ENCODE measurements at places on chromosomes 7 and 10. TPM values are rescaled to one million over a fixed set of nuclear protein-coding genes. Genes with fewer than 3 reads are reported as not detected.

CRCP gene
- total RNA-seq: 43.9 TPM

DNA sequence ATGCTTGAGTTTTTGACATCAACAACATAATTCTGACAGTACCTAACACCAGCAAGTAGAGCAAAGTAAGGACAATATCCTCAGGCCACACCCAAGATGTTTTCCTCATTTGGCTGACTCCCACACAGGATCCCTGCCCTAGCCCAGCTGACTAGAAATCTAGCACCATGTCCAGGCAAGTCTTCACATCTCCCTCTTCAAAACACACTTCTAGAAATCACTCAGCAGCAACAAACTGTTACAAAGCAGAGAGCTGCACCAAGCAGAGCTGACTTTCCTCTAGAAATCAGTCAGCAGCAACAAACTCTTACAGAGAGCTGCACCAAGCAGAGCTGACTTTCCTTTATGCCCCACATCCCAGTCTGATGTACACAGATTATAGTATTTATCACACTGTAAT, 7.7 kb downstream of the TMEM168 start:
- DNase-seq: no peak

DNA sequence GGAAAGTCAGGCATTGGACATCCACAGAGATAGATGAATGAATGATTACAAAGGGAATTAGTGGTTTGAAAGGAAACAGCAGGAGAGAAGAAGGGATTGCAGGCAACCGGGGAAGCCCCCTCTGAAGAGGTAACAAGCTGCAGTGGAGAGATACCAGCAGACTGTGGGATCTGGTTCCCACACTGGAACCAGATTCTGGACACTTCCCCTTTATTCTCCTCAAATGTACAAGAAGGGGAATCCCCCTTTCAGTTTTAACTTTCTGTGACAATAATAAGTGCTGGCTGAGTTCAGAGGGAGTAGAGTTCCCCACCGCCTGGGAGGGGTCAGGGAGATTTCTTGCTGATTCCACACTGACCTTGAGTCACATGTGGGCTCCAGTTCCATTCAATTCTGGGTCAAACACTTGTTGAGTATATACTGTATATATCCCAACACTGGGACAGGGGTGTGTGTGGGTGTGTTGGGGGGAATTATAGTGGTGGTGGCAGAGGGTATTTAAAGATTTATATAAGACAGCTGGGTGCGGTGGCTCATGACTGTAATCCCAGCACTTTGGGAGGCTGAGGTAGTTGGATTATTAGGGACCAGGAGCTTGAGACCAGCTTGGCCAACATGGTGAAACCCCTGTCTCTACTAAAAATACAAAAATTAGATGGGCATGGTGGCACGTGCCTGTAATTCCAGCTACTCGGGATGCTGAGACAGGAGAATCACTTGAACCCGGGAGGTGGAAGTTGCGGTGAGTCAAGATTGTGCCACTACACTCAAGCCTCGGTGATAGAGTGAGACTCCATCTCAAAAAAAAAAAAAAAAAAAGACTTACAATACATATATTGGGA, 16.5 kb upstream of the DDIT4 start:
- DNase-seq: peak; percentile 55

- no peak for DNase-seq
These were observed 527.1 kb downstream of the TYW1 start for GRCh38 chr7:67523713-67524112.

GRCh38 chr7:92158660-92159575, 20.0 kb downstream of the LRRD1 start:
- DNase-seq: no peak

LRMDA gene
- 9.4 TPM for total RNA-seq

Measured in mucosa of descending colon (tissue), 3 donors.